ENCODE measurements at places on chromosomes 12 and 14.

DNA sequence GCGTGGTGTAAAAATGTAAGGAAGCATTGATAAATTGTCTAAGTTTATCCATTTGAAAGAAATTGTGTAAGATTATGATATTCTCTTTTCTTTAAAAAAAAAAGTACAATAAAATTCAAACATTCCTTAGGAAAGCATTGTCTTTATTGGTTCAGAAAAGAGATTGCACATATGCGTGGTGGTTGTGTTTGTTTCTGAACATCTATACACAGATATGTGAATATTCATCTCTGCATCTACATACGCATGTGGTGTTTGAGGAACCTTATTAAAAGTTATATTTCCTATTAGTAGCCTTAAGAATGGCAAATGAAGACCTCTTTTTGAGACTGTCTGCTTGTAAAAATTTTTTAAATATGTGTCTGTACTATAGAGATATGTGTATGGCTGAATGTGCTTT lies 69.8 kb downstream of the TMEM260 start:
- no peak for DNase-seq

DNA sequence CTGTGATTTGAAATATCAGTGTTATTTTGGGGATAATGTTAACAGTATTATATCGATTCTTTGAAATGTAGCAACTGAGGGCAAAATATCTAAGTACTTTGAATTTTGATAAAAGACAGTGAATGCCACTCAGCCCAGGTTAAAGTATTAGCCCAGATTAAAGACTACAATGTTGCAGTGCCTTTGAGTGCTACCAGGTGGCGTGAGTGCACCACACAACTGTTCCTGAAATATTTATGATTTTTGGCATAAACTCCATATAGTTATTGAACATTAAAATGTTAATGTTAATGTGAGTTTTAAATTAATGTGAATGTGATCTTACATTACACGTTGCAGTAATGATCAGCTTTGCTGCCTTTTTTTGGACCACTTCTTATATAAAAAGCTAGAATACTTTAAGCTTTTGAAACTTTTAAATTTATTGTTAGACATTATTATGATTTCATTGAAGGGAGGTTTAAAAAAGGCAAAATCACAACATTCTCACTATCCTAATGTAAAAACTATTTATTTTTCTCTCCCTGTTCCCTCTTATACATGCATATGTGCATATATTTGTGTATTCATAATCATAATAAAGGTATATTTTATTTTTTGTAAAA lies 22.5 kb downstream of the MRPS35 start:
- DNase-seq: no peak

- DNase-seq: no peak
Measured at GRCh38 chr12:90773491-90773890, 181.5 kb downstream of the CCER1 start.

DNA sequence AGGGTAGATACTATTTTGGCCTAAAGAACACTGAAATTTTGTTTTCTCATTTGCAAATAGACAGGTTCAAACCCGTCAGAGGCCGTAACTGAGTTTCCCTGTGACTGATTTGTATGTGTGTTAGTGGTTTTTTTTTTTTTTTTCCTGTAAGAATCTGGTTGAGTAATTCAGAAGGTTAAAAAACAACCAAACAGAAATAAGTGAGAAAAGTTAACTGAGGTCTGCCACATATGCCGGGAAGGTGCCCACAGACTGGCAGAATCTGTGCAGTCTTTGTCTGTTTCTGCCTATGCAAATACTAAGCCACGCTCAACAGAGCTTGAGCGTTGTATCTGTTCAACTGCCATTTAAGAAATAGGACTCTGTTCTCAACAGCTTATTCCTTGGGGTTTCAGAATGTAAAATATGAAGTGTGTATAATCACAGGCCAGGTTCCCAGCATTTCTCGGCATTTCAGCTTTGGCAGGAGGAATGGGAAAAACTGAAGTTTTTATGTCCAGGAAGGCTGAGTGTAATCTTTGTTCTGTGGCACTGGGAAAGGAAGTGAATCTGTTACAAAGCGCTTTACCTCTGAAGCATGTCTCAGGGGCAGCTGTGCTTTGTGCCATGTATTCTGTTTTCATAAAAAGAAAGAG lies 181.9 kb downstream of the PRKCH start:
- no peak for DNase-seq

DNA sequence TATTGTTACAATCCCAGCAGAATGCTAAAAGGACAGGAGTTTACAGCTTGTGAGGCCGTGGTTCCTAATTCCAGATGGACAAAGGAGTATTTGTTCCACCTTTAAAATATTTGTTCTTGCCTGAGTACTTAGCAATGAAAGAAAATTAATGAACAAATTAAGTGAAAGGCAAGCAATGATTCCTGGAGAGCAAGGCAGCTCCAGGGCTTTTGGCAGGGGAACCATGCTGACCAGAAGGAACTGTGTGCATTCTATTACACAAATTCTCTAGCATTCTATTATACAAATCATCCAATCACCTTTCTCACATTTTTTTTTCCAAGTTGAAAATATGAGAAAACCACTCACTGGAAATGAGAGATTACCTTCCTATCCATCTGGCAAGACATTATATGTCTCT lies 1.8 kb upstream of the BMAL2 start:
- DNase-seq: no peak

DNA sequence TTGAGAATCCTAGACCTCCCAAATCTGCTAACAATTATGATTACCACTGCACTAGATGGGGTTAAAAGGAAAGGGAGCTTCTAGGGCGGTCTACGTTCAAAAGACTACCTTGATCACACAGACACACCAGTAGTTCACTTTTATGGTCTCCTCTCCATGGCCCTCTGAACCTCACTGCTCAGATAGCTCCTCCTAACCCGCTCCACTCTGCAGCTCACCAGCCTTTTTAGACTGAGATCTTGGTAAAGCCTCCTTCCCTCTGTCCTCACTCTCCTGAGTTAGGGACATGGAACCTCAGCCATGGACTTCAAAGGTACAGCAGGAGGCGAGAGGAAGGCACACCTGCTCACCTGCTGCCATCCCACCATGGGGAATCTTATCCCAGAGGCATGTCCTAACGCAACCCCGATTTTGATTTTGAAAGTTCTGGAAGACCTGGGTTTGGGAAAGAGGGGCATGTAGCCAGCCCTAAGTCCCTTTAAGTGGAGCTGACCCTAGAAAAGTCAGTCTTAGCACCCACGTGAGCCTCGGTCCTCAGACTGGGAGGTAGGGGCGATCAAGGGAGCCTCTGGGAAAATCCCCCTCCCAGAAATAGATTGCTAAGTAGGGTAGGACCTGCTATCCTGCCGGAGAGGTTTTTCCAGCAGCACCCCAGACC lies 1.3 kb downstream of the ZNF219 start:
- no peak for DNase-seq

GRCh38 chr12:89733579-89734201 lies 25.1 kb upstream of the ATP2B1 start:
- no peak for DNase-seq

- no peak for DNase-seq
Measured at GRCh38 chr14:33925235-33925634, 25.6 kb downstream of the EGLN3 start.

DNA sequence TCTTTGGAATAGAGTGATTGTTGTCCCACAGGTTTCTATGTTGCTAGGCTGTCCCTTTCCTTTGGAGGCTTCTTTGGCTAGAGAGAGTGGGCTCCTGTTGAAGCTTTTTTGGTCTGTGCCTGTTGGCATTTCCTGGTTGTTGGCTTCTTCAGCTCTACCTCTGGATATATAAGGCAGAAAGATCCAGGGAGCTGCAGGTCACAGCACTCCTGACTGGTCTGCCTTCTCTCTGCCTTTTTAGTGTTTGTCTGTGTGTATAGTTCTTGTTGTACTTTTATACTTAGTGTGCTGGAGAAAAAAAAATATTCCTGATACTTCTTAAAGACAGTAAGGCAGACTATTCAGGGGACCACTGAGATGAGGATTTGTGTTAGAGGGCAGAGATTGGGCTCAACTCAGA lies 202.7 kb downstream of the FBXL14 start:
- DNase-seq: no peak

DNA sequence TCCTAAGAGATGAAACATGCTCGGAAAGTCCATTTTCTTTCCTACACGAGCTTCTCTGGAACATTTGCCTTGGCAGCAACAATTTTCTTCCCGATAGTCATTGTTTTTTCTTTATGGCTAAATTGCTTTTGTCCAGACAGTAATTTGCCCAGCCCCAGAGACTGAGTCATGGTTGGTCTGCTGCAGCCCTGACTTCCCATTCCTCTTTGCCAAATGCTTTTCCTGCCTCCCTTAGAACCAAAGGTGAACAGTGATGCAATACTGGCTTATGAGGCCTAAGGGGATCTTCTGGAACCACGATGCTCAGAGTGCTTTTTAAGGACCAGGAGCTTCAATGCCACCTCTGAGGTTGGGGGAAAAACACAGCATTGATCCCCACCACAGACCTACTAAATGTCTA lies 1599.6 kb upstream of the TMEM132C start:
- no peak for DNase-seq

DNA sequence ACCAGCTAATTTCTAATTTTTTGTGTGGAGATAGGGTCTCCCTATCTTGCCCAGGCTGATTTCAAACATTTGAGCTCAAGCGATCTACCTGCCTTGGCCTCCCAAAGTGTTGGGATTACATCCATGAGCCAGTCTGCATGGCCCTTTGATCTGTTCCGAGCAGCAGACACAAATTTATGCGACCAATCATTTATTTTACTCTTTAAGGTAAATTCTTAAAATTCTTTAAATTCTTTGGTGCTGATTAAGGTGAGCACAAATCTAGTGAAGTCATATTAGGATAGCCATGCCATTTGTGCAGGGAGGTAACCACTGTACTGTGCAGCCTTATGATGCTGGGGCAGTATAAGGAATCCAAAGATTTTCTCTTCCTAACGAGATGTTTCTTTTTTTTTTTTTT lies 135.7 kb downstream of the SRGAP1 start:
- DNase-seq: no peak

DNA sequence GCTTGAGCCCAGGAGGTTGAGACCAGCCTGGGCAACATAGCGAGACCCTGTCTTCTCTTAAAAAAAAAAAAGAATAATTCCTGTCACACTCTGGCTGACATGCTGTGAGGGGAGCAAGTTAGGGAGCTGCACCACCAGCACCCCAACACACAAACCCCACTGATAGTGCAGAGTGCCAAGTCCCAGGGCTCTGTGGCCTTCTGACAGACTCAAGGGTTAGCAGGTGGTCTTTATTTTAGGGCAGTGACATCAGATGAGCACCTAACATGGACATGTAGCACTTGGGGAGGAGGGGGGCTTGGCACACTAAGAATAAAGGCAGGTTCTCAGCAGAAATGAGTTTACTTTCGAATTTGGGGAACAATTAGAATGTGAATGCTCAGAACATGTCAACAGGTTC lies 6.8 kb downstream of the USP5 start:
- DNase-seq: no peak

DNA sequence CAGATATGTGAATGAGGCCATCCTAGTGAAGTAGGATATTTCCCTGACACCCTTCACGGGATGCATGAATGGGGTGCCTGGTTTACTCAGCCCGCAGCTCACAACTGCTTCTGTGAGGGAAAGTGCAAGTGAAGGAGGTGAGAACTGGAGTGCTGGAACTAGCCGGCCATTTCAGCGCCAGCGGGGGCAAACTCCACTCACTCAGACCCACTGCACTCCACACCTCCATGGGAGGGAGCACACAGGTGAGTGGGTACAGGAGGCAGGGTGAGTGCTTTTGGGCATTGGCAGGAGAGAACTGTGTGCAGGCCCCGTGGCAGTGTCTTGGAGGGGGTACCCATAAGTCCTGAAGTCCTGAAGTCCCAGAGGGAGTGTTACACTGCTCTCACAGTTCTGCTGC lies 1008.4 kb downstream of the SLC6A15 start:
- no peak for DNase-seq

DNA sequence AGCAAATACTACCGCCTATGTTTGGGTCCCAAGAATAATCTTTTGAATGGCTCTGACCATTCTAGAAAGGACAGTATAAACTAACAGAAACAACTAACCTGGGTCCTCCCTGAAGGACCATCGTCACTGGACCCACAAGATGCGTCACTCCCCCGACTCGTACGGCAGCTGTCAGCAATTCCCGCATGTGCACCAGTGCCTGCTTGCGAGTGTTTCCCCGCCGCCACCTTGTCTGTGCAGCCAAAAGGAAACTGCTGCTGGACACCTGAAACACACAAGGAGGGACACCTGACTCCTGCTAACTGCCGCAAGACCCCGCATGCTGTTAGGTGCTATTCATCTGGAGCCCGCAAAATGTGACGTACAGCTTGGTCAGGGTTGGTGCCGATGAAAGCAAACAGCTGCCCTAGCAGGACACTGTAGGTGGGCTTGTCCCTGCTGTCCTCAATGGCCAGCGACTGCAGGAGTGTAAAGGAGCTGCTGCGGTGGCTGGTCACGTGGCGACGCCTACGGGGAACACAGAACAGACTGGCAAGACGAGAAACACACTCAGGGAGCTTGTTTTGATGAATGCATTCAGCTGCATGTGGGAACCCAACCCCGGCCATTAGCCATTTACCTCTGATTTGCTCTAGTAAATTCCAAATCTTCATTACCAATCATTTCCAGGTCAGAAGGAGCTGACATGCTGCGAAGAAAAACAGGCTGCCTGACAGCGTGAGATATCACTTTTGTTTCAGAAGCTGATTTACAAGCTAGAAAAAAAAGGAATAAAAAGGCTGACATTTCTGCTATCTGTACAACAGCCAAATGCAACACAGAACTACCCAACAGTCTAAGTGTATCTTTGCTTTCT lies 118.1 kb downstream of the TRAFD1 start:
- no peak for DNase-seq

Data from coronary artery (tissue), 2 donors.